Mesendoderm (in vitro differentiated cells): ENCODE measurements at places on chromosomes 3 and 15.

GRCh38 chr15:91909111-91909510 lies 55.6 kb downstream of the SLCO3A1 start:
- no peak for DNase-seq

DNA sequence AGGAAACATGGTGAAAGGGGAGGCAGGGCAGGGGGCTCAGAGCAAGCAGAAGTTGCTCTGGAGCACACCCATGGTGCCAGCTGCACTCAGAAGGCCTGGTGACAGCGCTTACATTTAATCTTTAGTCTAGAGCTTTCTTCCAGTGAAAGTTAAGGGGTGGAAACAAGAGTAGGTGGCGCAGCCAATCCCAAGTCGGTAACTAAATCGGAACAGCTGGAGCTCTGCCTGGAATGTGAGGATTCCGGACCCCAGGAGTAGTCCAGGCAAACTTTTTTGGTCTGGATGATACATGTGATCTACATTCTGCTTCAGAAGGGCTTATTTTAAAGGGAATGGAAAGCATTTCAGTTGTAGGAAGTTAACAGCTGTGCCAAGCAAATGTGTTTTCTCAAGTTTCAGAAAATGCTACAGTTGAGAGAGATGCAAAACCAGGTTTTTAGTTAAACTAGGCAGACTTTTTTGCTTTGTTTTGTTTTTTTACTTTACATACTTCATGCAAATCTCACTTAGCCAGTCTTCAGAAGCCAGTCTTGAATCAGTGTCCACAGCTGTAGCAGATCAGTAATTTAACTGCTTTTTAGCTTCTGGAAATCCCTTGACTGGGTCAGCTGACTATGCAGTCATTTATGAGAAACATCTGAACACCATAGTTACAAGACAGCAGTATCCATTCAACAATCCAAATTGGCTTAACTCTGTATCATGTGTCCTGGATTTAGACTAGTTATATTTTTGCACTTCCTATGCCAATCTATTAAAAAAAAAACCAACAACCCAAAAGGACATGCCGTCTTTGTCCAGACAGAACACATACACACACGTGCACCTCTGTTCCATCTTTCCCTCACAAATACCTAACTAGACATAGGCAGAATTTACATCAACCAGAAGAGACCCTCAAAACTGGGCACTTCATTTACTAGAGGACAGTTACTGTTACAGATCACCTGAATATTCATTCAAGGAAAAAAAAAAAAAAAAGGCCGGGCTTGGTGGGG lies 33.2 kb downstream of the ZNF106 start:
- peak; percentile 98 for DNase-seq

DNA sequence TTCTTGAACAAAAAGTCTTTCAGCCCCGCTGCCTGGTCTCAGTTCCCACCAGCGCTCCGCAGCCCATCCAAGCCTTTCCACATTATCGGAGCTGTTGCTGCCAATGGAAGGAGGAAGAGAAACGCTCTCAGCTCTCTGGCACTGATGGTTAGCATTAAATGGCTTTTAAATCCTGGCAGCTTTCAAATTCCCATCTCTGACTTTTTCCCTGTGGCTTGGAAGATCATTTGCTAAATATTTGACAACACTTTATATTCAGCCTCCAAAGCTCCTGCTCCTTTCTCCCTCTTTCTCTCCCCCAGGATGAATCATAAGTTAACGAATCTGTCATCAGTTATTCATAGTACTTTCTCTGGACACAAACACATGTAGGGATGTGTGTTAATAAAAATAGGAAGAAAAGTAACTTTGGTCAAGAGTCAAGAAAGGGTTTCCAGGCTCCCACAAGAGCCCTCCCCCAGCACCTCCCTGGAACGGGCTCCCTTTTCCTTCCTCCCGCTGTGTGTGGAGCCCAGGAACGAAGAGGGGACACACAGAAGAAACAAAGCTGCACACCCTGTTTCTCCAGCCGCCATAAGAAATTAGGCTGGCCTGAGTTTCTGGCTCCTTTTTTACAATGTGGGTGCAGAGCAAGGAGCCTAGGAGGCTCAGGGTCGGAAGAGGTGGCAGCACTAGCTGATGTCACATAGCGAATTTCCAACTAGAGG lies 47.6 kb upstream of the TSEN2 start:
- DNase-seq = no peak

DNA sequence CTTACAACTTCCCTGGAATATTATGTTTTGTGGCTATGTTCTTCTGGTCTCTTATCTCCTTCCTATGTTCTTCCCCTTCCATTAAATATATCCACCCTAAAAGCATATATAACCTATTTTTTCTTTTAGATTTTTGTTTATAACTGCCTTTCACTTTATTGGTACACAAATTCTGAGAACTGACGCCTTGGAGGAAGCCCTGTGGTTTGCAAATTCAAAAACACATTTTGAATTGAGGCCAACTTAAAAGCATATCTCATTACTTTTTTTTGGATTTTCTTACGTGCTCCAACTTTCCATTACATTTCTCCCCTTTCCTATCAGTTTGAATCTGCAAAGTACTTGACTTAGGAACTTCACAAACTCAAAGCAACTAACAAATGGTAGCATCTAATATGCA lies 15.3 kb upstream of the COLQ start:
- no peak for DNase-seq

DNA sequence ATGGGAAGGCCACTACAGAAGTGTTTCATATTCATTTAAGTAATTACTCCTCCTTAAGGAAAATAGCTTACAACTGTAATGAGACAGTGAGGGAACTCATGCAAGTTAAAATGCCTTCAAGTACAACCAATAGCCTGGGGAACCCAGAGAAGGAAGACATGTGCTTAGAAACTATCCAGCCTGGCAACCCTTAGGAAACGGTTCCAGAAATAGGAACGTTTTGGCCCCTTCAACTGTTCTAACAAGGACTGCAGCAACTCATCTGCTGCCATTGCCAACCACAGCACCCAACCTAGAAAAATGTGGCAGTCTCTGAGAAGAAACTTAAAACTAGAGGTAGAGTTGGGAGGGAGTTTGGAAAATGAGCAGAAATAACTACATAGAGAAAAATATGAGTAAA lies 147.5 kb upstream of the STRIT1 start:
- DNase-seq = no peak

GRCh38 chr15:36495456-36495991 lies 83.9 kb upstream of the CDIN1 start:
- DNase-seq = no peak

GRCh38 chr3:3726549-3726948 lies 72.7 kb upstream of the LRRN1 start:
- DNase-seq = no peak

GRCh38 chr3:39727415-39727814 lies 82.0 kb upstream of the MYRIP start:
- peak; percentile 51 for DNase-seq

- DNase-seq = no peak
These were observed 525.1 kb downstream of the PDCD6IP start for GRCh38 chr3:34323517-34323916.

DNA sequence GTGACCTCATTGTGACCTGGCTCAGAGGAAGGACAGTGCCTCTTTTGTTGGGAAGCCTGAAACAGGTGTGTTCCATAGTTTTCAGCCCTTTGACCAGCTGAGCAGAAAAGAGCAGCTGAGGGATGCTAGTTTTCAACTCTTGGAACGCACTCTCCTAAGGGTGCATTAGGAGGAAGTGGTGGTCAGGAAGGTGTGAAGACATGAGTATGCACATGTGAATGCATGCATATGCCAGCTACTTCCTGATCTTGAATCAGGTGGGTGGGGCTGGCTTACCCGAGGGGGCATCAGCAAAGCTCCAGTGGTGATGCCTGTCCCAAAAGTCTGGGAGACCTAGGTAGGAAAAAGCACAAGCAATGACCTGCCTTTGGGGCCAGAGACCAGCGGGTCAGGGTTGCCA lies 23.3 kb upstream of the CEMIP start:
- DNase-seq = no peak

DNA sequence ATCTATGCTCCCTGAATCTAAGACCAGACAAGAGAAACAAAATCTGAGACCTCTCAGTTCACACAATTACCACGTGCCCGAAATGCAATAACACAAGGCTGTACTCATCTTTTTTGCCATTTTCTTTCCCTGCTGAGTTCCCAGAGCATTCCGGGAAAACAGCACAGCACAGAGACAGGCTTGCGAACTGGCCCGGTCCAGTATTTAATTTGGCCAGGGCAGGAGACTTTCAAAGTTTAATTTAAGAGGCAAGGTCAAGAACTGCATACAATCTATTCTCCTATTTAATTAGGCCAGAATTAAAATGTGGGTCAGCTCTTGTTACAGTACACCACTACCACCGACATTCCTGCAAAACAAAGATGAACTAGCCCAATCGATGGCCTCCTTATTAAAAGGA lies 87.5 kb upstream of the SNRPA1 start:
- no peak for DNase-seq

DNA sequence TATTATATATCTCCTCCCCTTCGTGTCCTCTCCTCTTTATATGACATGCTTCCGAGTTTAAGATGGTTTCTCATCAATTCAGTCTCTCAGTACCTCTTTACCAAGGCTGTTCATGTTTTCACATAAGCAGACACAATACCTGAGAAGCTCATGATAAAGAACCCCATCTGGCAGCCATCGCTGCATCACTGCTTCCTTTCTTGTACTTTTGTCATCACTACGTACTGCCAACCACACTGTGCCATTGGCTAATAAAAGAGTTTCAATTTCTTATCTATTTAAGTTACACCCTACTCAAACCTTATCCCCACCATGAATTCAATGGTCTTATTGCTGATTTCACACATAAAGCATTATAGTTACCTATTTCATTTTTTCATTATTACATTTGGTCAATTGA lies 484.7 kb upstream of the CNTN4 start:
- DNase-seq = no peak

GRCh38 chr3:177725165-177725564 lies 527.9 kb upstream of the TBL1XR1 start:
- no peak for DNase-seq

- DNase-seq = peak; percentile 48
These were observed 263.8 kb downstream of the TBC1D5 start for GRCh38 chr3:17478673-17479072.

- no peak for DNase-seq
These were observed 33.8 kb upstream of the TFRC start for GRCh38 chr3:196115678-196116083.

- no peak for DNase-seq
These were observed 79.5 kb upstream of the BLM start for GRCh38 chr15:90637693-90638092.

- no peak for DNase-seq
These were observed 227.3 kb downstream of the CACNA2D3 start for GRCh38 chr3:54349691-54350090.

DNA sequence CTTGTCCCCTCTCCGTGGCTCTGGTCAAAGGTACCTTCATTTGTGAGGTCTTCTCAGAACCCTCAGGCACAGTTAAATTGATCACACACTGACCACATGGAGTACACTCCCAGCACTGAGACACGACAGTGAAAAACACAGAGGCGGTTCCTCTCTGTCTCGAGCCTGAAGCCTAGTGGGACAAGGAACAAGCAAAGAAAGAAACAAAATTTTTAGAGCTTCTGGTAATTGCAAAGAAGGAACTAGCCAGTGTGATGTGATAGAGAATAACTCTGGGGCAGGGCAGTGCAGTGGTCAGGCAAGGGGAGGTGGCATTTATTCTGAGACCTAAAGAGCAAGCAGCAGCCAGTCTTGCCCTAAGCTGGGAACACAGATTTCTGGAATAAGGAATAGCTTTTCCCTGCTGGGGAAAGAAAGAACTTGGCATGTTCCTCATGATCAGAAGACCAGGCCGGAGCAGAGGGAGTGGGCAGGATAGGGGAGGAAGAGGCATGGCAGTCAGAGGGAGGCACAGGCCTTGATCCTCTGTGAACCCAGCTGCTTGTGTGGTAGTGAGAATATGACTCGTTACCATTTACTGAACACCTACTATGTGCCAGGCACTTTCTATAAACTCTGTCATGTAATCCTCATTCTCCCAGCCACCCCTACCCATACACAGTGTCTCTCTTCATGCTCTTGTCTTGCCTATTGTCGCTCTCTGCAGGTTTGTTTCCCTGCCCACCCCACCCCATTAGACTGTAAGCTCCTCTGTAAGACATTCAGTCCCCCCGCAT lies 262.3 kb upstream of the HES1 start:
- DNase-seq = no peak

GRCh38 chr3:154112146-154112852 lies 8.9 kb upstream of the ARHGEF26 start:
- no peak for DNase-seq

- DNase-seq = no peak
These were observed 314.1 kb upstream of the TGFBR2 start for GRCh38 chr3:30292192-30292893.

- no peak for DNase-seq
These were observed 43.2 kb upstream of the INSYN1 start for GRCh38 chr15:73796331-73796831.

DNA sequence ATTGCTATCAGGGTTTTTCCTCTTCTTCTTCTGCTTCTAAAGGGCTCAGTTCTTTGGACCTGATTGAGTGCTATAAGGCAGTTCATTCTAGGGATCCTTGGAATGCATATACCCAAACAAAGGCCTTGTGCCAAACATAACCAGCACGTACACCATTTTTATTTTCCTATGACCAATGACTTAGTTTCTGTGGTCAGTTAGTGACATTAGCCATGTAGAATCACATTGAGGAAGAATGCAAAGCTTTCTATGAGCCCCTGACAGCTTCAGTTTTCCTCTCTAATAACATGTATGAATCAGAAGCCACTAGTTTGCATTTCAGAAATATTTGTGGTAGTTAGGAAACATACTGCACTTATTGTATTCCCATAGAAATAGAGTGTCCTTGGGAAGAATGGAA lies 240.0 kb downstream of the THRB start:
- no peak for DNase-seq

DNA sequence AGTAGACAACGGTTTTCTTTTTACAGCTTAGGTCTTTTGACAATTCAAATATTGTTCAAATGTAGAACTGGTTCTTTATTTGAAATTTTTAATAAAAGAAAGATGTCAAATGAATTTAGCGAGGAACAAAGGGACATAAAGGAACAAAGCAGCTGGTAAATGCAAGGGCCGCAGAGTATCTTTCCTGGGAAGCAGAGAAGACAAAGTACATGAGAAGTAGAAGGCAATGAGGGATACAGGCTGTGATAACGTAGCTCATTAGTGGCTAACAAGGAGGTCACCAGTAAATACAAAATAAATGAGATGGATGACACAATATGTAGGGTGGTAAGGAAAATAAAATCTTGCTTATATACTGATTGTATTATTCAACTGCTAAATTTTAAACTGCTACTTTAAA lies 762.8 kb downstream of the VGLL3 start:
- DNase-seq = no peak

GRCh38 chr15:74400915-74401757 lies 32.6 kb downstream of the SEMA7A start:
- DNase-seq = no peak

DNA sequence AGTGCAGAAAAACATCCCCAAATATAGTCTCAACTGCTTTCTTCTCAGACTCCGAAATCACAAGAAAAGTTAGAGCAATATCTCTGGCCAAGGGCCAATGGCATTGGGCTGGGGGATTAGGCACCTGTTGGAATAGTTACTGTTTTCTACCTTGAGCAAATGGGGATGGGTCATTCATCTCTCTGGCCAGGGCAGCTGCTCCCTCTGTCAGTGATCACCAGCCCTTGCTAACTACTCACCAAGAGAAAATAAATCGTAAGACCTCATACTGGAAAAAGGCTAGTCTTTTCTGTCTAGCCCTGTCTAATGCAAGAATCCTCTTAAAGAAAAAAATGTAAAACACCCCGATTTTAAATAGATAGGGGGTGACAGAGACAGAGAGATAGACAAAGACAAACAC lies 10.9 kb downstream of the CERS3 start:
- DNase-seq = no peak
